Upper lobe of left lung (tissue), 6 donors: ENCODE measurements at places on chromosomes 12 and 14.

GRCh38 chr14:91035855-91036254 lies 24.6 kb downstream of the RPS6KA5 start:
- DNase-seq: no peak

DNA sequence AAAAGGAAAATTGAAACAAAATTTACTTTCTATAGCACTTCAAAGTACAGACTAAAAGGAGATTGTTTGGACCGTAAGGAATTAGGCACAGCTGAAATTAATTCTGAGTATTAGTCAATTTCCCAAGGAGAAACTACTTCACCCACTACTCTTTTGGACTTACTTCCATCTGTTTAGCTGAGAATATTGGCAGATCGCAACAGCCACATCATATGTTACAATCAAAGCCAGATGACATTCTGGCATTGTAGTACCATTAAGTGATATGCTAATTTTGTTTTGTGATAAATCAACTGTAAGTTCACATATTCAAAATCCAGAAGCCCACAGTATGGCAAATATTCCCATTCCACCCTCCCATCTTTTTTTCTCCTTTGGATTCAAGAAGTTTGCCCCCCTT lies 47.1 kb upstream of the ANKS1B start:
- DNase-seq: no peak

DNA sequence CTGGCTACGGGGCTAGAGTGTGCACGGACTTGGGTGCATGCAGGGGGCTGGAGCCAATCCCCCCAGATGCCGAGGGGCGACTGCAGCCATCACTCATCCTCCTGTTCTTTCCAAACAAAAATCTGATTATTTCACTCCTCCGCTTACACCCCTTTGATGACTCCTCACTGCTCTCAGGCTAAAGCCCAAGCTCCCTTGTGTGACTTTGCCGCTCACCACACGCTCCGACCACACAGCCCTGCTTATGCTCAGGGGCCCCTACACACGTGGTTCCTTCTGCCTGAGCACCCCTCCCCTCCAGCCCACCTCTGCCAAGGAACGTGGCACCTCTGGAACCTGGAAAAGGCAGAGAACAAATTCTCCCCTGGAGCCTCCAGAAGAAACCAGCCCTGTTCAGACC lies 13.7 kb downstream of the CHFR start:
- no peak for DNase-seq

- no peak for DNase-seq
Observed at GRCh38 chr12:96248136-96248931, 54.2 kb downstream of the ELK3 start.

- no peak for DNase-seq
Observed at GRCh38 chr14:99050309-99050708, 221.7 kb downstream of the BCL11B start.

- no peak for DNase-seq
Observed at GRCh38 chr12:30959110-30959710, 32.7 kb downstream of the TSPAN11 start.

DNA sequence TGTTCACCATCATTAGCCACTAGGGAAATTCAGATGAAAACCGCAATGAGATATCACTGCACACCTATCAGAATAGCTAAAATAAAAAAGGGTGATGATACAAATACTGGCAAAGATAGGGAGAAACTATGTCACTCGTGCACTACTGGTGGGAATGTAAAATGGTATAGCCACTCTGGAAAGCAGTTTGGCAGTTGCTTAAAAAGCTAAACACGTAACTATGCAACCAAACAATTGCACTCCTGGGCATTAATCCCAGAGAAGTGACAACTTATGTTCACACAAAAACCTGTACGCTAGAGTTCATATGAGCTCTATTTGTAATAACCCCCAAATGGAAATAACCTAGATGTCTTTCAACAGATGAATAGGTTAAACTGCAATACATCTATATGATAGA lies 35.4 kb downstream of the GPR135 start:
- DNase-seq: no peak

DNA sequence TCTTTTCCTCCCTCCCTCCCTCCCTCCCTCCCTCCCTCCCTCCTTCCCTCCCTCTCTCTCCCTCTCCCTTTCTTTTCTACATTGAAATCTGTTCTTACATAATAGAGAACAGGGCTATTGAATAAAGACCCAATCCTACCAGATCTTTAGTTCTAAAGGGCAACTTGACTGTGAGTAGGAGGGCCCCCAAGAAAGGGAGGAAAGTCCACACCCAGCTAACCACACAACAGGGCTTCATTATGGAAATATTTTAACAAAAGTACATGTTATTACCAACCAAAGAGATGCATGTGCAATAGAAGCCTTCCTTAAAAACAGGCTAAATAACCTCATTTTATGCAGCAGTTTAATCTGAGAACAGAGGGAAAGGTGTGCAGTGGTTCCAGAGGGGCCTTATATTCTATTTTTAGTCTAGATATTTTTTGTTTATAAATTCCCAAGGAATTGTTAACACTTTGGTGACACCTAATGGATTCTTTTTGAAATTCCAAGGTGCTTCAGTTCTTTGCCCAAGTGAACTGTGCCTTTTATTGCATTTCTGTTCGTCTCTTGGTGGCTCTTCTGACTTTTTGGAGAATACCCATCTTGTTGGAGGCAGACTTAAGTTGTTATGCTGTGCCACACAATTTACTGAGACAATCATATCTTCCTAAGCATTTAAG lies 63.0 kb downstream of the GNS start:
- DNase-seq: no peak

- DNase-seq: no peak
Observed at GRCh38 chr14:70873627-70874026, 33.6 kb upstream of the PCNX1 start.

DNA sequence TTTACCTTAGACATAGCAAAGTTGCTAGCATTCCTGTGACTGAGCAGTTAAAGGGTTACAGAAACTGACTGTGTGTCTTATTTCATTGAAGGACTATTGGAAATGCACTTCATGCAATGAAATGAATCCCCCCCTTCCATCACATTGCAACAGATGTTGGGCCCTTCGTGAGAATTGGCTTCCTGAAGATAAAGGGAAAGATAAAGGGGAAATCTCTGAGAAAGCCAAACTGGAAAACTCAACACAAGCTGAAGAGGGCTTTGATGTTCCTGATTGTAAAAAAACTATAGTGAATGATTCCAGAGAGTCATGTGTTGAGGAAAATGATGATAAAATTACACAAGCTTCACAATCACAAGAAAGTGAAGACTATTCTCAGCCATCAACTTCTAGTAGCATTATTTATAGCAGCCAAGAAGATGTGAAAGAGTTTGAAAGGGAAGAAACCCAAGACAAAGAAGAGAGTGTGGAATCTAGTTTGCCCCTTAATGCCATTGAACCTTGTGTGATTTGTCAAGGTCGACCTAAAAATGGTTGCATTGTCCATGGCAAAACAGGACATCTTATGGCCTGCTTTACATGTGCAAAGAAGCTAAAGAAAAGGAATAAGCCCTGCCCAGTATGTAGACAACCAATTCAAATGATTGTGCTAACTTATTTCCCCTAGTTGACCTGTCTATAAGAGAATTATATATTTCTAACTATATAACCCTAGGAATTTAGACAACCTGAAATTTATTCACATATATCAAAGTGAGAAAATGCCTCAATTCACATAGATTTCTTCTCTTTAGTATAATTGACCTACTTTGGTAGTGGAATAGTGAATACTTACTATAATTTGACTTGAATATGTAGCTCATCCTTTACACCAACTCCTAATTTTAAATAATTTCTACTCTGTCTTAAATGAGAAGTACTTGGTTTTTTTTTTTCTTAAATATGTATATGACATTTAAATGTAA lies 31.5 kb downstream of the MDM2 start:
- no peak for DNase-seq

DNA sequence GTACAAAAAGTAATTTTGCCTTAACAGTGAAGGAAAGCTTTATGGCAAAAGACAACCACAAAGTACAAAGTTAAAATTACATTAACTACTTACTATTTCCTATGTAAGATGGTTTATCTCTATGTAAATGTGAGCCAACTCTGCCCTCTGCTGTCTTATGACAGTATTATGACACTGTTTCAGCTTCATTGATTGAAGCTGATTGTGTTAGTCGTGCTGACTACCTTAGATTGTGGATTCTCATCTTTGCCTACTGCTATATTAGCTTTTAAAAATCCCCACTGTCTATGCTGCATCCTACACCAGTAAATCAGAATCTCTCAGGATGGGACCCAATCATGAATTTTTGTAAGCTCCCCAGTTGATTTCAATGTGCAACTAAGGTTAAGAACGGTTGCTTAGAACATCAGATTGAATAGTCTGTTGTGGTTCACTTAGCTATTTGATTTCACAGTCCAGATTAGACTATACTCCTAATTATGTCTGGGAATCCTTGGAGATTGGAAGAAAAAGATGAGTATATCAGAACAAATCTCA lies 12.2 kb upstream of the SPTB start:
- DNase-seq: no peak
